ENCODE measurements at places on chromosomes 5 and 9.

DNA sequence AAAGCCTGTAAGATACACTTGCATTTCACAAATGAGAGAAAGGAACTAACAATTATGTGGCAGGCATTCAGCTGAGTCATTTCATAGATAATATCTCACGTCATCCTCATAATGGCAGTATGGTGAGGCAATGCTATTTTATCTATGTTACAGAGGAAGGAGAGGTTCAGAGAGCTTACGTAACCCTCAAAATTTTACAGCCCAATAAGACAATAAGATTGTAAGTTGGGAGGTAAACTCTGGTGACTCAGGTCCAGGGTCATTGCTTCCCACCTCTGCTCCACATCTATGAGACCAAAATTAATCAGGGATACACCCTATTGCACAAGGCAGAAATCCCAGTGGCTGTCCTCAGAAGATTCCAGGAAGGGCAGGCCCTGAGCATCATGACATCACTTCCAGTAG, 309.7 kb downstream of the NSG2 start:
- peak; percentile 50 for DNase-seq

DNA sequence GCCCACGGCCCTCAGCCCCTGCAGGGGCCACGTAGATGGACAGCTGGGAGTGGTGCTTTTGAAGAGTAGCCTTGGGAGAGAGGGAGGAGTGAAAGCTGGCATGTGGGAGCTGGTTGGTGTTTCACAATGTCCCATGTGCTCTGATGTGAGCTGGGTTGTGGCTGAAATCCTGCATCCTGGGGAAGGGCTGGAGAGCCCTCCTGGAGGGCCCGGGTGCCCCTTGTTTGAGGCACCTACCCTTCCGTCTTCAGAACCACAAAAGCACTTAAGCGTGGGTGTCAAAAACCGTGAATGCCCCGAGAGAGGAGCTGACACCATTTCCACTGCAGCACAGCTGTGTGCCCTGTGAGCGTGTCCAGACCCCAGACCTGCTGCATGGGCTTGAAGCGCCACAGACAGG, 199.1 kb upstream of the ZNF618 start:
- no peak for DNase-seq

DNA sequence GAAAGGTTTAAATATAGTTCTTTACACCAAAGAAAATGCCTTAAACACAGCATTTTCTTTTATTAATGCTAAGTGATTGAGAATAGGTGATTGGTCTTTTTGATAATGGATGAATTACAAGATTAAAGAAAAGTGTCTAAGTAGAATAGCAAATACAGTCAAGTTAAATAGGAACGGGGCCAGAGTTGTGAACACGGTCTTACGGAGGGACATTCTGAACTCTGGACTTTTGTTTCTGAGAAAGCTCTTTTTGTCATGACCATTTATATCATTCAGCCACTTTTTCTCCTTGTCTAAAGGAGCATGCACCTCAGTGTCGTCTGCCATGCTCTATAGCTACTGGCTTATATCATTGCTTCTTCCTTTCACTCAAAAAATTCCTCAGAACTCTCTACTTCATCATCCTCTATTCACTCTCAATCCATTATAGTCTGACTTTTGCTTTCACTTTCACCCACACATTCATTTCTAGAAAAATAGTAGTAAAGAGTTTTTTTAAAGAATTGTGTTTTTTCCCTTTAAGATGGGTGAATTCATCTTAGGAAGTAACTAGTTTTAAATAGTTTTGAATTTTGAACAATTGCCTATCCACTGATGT, 263.0 kb upstream of the FBXL7 start:
- DNase-seq: no peak

DNA sequence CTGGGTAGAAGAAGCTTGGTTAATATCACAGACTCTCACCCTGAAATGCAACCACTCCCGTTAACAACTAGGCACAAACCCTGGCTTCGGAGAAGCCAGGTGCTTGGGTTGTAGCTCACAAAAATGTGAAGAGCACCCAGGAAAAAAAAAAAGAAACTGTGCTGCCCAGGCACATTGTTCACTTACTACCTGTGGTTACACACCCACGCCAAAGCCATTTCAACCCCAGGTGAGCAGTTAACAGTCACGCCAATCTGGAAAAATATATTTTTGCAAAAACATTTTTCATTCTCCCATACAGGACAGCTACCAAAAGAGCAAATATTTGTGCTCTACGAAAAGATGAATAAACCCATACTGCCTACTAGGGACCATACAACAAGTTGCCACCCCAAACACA, 49.2 kb downstream of the SIL1 start:
- DNase-seq: no peak

DNA sequence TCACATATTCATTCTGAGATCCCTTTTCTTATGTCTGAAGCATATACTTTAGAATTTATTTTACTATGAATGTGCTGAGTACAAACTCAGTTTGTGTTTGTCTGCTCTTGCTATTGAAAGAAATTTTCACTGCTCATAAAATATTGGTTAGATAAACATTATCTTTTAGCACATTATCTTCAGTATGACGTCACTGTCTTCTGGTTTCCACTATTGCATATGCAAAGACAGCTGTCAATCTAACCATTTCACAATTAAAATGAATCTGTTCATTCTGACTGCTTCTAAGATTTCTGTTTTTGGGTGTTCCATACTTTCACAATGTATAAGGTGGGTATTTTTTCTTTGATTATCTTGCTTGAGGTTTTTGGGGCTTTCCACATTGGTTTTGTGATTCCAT, 526.2 kb upstream of the CDH6 start:
- no peak for DNase-seq

- DNase-seq: no peak
These were observed 754.7 kb upstream of the CDH6 start for GRCh38 chr5:30438785-30439184.

GRCh38 chr9:126628969-126629674, 15.4 kb downstream of the LMX1B start:
- DNase-seq: no peak

DNA sequence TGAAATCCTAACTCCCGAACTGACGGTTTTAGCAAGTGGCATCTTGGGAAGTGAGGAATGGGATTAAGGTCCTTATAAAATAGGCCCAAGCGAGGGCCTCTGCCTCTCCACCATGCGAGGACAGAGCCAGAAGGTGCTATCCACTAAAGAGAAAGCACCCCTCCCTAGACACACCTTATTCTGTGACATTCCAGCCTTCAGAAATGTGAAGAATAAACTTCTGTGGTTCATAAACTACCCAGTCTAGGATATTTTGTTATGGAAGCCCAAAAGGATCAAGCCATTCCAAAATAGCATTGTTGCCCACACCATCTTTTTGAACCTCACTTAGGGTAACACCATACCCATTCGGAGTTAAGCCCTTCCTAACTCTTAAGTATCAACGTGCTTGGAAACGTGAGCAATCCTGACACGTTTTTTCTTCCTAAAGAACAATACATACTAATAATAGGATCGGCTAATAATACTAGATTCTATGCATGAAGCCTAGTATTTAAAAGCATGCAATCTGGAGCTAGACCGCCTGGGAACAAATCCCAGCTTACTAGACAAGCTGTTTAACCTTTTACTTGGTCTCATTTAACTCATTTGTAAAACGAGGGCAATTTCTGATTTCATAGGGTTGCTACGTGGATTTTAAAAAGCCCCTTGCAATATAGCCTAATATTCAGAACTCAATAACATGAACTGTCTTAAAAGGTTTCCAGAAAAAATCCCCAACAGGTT, 1.1 kb upstream of the SMC2 start:
- no peak for DNase-seq

GRCh38 chr9:6673326-6674025, 27.9 kb upstream of the GLDC start:
- DNase-seq: no peak

GRCh38 chr9:131717719-131718460, 22.0 kb downstream of the RAPGEF1 start:
- DNase-seq: no peak

DNA sequence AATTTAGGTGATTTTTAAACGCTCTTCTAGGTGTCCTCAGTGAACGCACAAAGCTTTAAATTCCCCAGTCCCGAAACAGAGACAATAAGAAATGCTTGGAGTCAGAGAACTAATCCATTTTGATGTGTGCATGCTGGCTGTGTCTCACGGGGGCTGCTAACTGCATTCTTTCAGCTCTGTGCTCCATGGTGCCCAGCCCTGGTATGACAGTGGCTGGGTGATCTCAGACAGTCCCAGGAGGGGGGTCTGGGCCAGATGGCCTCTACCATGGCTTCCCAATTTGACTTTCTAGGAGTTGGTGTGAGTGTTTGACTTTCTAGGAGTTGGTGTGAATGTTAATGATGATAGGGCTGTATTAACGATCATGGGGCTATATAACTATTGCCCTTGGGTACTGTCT, 12.1 kb downstream of the OLFM1 start:
- no peak for DNase-seq

GRCh38 chr5:125180231-125180829, 433.9 kb upstream of the ZNF608 start:
- DNase-seq: no peak

- DNase-seq: no peak
These were observed 73.7 kb downstream of the SLC1A3 start for GRCh38 chr5:36680066-36680465.

- DNase-seq: no peak
These were observed 18.8 kb downstream of the FBXL7 start for GRCh38 chr5:15518786-15519185.

DNA sequence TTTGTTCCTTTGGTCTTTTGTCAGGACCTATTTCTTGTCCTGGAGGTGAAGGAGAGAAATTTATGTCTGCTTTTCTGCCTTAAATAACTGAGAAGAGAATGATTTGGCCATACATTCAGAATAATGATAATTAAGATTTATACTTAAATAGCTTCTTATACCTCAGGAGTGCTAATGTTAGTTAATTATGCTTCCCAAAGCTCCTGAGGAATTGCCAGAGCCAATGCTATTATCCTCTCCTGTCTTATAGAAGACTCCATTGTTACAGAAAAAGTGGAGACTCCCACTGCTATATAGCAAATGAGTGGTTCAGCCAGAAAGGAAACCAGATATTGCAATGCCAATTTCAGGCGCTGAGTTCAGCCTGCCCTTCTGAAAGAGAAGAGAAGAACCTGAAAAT, 67.0 kb downstream of the NTRK2 start:
- no peak for DNase-seq

DNA sequence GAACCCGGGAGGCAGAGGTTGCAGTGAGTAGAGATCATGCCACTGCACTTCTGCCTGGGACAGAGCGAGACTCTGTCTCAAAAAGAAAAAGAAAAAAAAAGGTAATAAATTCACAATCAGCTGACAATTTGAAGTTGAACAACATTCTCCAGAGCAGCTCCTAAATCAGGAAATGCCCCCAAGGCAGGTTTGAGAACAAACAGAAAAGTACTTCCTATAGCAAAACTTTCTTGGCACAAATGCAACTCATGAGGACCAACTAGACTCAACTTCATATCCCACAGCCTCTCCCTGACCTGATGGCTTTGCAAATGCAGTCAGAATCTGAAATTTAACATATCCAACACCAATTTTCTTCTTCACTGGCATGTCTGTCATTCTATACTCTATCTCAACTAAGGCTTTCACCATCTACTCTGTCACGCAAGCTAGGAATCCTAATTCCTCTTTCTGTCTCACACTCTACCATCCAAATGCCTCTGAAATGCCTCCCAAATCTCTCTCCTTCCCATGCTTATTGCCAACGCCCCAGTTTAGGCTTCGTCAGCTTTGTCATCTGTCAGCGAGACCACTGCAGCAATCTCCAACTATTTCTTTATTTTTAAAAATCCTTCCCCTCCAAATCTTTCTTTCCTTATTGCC, 113.3 kb downstream of the MAPKAP1 start:
- no peak for DNase-seq

DNA sequence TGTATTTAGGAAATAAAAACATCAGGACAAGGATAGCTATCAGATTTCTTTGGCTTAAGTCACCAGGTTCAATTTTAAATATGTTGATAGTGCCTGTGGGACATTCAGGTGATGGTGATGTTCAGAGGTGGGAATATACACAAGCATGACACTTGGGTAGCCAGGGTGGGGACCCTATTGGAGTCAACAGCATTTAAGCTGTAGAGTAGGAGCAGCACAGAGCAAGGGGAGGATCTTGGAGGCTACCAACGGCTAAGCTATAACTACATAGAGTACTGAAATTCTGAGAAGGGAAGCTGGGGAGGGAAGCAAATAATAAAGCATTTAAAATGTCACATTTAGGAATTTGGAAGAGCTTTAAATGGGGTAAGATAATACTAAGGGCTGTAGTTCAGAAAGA, 177.7 kb downstream of the CPLANE1 start:
- DNase-seq: no peak

- no peak for DNase-seq
These were observed 175.8 kb downstream of the C5orf15 start for GRCh38 chr5:133792655-133793054.

DNA sequence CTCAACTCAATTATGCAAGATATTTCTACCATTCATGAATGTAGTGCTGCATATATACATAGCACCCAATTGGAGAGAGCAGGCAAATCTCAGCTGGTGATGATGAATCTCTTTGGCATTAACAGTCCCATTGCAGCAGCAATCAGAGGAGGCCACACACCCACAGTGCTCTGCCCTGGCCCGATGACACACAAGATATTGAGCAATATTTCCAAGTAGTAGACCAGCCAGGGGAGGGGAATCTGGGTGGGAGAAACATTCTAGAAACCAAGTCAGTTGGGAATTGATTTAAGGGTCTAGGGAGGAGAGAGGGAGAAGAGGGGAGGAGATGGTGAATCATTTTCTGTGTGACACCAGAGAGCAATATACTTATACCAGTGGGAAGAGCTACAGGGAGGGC, 14.9 kb upstream of the C5orf63 start:
- peak; percentile 81 for DNase-seq

GRCh38 chr9:135520916-135521607, at the start of gene LCN1:
TSS of gene LCN1 (plus strand) at chr9:135521440. CDS start at chr9:135521498, 58 bp downstream.
- DNase-seq: no peak

- DNase-seq: no peak
These were observed 110.3 kb upstream of the LARP1 start for GRCh38 chr5:154644745-154645411.

DNA sequence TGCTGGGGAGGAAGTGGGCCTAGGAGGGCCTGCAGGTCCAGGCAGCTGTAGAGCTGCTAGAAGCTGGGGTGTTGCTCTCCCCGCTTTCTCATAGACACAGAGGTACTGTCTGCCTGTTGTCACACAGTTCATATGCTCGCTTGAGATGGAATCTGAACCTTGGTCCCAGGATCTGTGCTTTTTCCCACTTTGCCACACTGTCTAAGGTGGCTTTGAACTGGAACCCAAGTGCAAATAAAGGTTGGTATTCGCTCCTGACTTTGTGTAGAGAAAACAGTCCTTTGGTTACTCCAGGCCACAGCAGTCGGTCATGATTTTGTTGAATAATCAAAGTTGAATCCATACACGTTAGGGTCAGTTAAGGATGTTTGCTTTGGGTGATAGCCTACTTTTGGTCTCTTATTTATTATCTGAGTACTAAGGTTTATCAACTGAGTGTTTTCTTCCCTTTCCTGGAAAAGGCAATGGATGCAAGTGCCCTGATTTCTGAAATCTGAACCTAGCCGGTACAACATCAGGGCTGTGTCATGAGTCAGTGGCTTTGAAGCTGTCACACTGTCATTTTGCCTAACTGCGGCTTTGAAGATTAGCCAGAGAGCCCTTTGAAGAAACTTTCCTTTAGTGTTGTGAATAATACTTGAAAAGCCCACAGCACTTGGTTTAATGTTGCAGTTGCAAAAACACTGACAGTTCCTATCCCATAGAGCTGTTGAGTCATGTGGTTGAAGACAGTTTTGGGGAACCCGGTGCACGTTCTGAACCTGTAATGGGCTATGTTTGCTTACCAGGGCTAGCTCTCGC, 41.3 kb downstream of the HABP4 start:
- no peak for DNase-seq

GRCh38 chr5:66769839-66770617, 173.8 kb downstream of the MAST4 start:
- no peak for DNase-seq

GRCh38 chr5:88734983-88735382, 148.0 kb downstream of the MEF2C start:
- DNase-seq: no peak

Measured in amniotic stem cell (primary cell).